ENCODE measurements at places on chromosomes 12 and 14.

DNA sequence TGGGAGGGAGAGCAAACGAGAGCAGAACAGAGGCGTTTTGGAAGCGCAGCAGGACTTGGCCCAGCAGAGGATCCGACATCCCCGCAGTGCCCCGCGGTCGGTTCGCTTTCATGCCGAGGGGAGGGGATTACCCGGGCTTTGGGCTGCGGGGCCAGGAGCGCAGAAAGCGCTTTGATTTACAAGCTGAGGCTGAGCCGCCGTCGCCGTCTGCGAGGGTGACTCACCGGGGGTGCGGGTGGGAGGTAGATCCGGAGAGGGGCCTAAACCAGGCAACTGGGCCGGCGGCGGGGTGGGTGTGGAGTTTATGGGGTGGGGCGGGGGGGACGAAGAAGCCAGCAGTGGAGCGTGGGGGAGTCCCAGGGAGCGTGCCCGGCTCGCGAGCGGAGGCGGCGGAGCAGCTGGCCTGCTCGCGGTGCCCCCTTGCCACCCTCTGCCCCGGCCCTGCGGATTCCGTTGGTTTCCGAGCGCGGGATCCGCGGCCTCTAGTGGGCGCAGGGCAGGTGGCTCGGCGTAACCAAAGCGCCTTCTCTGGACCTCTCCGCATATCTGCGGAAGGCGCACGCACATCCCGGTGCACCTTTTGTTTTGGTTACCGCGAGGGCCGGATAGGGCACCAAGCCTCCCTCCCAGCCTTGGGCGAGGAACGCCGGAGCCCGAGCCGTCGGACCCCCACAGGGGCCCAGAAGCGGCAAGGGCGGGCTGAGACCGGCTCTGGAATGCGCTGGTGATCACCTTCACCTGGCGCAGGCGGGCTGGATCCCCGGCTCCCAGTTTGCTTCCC, 2.6 kb downstream of the SIX4 start:
- peak; percentile 71 for DNase-seq

DNA sequence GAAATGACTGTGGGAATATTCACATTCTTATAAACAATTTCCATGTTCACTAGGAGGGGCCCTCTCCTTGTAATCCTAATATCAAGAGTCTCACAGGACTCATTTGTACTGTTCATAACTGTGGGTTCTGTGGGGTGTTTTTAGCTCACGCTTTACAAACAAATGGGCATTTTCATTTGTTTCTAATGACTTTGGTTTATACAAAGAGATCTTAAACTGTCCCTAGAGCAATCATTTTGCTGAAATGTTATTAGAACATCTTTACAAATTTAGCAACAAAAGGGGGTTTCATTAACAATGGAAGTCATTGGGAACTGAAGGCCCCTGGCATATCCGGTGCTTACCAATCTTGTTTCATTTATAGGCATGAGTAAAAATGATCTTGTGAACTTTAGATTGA, 370.5 kb downstream of the TRHDE start:
- no peak for DNase-seq

- DNase-seq, result peak; percentile 47
These were observed at the start of gene NPC2 for GRCh38 chr14:74492776-74493342. TSS of gene NPC2 (minus strand) at chr14:74493305. CDS start at chr14:74493274, 31 bp downstream.

DNA sequence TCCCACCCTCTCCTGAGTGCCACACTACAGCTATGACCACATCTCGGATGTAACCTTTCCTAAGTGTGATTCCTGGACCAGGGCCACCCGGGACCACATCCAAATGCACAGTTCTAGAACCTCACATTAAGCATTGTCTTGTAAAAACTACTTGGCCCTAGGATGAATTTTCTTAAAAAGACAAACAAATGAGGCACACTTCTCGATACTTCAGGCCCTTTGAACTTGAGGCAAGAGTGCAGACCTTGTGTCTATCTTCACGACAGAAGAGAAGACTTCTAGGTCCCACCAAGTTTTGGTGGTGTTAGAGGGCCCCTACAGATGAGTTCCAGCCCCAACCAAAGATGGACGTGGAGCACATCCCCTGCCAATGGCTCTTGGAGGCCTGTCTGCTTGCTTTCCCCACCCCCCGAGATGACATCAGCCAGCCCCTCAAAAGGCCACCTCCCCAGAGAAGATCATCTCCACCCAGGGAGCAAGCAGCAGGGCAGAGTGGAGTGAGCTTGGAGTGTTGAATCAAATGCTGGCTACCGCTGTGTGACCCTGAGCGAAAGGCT, 9.3 kb downstream of the ISCU start:
- no peak for DNase-seq

DNA sequence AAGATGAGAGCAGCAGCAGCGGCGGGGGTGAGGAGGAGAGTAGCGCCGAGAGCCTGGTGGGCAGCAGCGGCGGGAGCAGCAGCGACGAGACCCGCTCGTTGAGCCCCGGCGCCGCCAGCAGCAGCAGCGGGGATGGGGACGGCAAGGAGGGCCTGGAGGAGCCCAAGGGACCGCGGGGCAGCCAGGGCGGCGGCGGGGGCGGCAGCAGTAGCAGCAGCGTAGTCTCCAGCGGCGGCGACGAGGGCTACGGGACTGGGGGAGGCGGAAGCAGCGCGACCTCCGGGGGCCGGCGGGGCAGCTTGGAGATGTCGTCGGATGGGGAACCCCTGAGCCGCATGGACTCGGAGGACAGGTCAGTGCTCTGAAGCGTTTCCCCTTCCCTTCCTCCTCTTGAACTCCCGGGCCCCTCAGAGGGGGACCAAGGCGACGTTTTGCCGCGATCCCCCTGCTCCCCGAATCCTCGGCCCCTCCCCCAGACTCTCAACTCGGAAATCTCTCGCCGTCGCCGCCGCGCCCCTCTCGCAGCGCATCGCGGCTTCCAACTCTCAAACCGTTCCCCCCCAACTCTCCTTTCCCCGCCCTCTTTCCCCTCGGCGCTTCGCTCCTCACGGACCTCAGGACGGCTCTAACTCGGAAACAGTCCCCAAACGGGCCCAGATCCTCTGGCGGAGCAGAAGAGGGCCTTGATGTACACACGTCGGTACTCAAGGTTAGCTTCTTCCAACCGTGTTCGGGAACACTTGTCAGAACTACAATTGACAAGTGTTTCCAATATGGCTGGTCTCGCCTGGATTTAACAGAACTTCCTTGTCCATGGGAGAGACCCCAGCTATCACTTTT, 947 bp downstream of the AEBP2 start:
- DNase-seq, result peak; percentile 78

- DNase-seq, result peak; percentile 18
These were observed 266.3 kb downstream of the AACS start for GRCh38 chr12:125331342-125332052.

DNA sequence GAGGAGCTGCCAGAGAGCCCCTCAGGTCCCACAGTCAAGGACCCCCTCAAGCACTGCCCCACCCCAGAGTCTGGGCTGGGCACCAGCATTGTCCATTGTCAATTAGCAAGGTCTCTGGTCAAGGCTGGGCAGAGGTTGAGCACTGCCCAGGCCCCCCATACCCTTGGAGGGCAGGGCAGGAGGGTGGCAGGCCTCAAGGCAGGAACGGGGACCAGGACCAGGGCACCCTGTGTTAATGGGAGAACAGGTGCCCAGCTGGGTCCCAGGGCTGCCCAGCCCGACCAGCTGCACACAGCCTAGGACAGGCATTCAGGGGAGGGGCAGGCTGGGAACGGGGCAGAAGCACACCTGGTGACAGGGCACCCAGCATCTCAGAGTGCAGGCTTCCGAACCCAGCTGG, 18.4 kb downstream of the SIVA1 start:
- no peak for DNase-seq

DNA sequence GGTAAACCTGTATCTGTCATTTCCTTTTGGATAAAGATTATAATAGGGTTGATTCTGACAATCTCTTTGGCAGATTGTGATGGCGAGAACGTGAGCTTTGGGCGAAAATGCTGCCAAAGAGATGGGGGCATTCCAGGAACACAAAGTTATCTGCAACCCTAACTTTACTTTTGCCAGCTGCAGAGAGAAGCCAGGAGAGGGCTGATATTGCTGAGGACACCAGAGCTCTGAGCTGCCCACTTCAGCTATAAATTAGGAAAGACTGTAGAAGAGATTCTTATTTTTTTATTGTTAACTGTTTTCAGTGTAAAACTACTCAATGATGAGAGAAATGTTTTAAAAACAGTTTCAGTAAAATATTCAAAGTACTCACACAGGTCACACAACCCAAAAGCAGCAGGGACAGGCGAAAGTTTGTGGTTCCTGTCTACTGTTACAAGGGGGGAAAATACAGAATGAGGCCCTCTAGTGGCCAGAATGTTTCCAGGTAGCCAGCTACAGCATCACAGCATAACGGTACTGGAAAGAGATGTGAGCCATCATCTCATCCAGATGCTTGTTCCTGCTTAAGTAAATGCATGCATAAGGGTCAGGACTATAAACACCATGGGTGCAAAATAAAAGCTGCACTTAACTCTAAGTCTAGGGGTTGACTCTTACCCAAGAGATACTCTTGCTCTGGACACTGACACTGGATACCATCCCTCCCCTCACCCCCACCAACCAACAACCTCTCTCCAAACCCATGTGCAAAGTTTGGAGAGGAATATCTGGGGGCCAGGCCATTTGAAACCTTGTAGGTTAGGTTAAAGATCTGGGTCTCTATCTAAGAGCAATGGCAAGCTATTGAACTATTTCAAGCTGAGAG, 498.4 kb downstream of the RMST start:
- no peak for DNase-seq

DNA sequence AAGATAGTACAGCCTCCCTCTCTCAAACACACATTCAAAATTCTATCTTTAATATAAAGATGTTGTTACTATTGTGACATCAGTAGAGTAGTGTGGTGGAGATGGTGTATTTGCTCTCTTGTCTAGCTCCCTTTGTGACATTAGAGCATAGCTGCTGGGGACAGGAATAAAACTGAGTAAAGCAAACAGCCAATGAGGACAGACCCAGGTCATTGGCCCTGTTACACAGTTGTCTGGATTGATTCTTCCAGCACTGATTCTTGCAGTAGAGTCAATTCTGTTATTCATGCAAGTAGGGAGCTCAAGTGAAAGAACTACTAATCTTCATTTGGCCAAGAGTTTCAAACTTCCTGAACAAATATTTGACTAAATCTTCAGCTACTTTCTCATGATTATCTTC, 72.4 kb downstream of the SCN8A start:
- no peak for DNase-seq

DNA sequence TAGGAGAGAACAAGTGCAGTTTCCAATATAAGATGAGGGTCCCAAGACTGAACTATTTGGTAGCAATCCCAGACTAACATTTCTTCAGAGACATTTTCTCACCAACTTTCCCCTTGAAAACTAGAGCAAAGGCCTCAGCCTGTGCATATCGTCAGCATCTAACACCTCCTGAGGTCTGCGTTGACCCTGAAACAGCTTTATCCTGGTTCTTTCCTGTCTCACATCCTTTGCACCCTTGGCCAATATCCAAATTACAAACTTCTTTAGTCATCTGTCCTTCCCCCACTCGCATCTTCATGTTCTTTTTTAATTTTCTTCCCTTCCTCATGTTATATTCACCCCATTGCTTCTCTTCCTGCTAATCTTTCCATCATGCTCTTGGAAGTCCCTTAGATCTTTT, 83.0 kb downstream of the FAR2 start:
- no peak for DNase-seq

DNA sequence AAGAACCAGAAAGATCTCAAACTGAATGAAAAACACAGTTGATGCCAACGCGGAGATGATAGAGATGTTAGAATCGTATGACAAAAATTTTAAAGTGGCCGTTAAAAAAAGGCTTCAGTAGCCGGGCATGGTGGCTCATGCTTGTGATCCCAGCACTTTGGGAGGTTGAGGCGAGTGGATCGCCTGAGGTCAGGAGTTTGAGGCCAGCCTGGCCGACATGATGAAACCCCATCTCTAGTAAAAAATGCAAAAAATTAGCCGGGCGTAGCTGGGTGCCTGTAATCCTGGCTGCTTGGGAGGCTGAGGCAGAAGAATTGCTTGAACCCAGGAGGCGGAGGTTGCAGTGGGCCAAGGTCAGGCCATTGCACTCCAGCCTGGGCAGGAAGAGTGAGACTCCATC, 5.4 kb upstream of the ACVRL1 start:
- DNase-seq, result no peak

DNA sequence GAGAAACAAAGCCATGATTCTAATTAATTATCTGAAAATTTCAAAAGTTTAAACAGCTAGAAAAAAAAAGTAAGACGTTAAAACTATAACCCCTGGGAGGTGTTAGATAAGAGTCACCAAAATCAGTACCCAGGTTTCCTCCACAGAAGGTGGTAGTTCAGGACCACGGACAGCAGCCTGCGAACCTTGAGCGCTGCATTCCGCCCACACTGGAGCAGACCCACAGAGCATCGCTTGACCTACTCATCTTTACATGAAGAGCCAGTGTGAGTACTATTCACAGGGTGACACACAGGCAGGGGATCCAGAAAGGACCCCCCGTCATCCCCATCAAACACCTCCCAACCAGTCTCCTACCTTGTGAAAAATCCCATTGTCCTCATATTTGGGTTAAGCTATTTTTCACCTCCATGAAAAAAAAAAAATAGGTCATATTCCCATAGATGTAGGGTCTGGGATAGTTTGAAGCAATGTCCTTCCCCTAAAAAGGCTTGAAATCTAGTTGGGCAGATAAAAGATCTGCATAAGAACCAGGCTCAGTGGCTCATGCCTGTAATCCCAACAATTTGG, 8.8 kb upstream of the CHGA start:
- peak; percentile 51 for DNase-seq

DNA sequence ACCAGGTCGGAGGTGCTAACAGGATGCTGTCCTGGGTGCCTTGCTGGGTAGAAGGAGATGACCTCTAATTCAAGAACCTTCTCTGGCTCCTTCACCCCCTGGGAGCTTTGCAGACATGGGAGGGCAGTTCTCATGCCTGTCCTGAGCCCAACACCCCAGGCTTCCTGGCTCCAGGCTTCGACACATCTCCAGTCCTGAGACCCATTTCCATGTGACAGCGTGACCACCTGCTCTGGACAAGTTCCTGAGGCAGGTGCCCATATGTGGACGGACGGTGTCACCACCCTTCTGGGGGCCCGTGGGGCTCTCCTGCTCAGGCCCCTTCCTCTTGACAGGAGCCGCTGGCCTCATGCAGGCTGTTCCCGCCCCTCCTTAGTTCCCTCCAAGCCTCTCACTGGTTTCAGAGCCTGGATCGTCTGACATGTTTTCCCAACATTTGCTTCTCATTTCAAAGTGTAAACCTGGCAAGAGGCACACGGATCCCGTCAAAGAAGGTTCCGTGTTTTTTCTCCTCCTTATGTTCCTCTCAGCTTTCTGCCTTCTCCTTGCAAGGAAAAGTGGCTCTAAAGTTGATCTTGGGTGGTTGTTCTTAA, 291.9 kb upstream of the RTL1 start:
- DNase-seq, result no peak

DNA sequence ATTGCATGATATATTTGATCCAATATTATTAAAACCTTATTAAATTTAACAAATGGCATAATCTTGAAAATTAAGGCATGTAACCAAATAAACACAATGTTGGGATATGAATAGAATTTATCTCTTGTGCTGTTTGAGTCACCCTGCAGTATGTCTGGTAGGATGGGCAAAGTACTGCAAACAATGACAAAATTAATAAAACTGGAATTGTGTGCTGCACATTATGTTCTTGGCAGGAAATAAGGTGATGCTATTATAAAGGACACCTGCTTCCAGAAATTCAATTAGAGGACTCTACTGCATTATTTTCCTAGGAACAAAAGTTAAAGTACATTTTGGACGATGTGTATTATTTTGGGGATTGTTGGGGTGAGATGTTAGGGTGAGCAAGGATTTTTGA, 132.7 kb downstream of the PPFIA2 start:
- DNase-seq, result no peak
